CD4-positive, alpha-beta T cell treated with Interleukin-15 for 4 hours (primary cell): ENCODE measurements at places on chromosomes 5 and 9.

DNA sequence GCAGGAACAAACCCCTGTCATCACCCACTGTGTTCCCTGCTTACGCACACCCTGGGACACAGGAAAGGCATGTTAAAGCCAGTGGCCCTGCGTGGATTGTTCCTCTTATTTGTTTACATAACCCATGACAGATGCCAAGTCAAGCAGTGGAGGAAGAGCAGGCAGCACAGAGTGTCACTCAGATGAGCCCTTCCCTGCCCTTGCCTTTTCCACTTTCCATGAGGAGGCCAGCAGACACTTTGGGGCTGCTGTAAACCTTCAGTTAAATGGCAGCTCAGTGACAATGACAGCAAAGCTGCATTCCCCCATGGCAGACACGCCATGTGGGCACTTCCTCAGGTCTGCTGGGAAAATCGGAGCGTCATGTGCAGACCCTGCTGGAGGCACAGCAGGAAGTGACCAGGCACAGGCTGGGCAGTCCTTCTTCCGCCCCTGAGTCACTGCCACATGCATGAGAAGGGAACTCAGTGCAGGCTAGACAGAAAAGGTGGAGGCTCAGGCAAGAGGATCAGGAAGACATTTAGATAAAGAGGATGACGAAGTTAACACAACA lies 216.8 kb upstream of the PIK3R1 start:
- DNase-seq = no peak

DNA sequence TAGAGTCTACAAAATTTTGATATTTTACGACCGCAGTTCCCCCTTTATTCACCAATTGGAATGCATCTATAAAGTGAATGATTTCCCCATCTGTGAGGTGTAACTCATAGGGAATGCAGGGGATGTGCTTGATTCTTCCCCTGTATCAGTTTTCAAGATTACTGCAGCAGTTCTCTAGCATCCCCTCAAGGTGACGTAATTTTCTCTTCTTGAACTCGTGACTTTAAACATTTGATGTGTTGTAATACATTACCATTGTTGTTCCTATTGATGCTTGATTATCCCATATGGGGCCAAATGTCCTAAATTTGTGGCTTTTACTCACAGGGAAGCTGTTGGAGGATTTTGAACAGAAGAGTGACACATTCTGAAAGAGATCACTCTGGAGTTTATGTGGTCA lies 240.2 kb downstream of the CD180 start:
- no peak for DNase-seq

DNA sequence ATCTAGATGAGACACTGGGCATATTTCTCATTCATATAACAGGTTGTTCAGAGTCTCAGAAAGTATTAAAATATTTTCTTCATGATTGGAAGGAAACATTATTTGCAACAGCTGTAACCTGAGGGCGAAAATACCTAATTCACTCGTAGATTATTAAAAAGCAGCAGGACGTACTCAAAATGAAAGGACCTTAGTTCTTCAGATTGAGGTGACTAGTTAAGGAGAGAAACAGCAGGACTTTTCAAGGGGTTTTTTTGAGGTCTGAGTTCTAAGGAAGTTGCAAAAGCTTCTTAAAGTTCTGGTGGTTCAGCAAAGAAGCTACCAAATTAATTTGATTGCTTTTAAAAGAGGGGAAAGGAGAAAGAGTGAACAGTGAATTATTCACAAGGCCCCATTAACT lies 174.9 kb downstream of the TMEM161B start:
- no peak for DNase-seq

- DNase-seq = no peak
These were observed 6.8 kb downstream of the PHF19 start for GRCh38 chr9:120870206-120870605.

DNA sequence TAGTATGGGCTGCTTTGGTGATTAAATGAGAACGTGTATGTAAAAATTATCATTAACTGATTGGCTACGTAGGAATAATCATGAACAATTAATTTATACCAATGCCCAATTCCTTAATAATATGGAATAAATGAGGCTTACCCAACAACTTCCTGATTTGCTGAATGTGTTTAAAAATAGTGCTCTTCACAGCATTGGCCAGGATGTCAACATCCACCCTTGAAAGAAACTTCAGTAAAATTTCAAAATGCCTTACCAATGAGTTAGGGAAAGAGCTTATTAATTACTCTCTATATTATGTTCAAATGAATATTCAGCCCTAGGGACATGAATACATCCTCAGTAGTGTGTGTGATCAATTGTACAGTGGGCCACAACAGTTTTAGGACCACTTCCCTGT lies 401.4 kb downstream of the PSAT1 start:
- DNase-seq = no peak

- DNase-seq = no peak
These were observed 180.3 kb downstream of the SLCO4C1 start for GRCh38 chr5:102115736-102116135.

DNA sequence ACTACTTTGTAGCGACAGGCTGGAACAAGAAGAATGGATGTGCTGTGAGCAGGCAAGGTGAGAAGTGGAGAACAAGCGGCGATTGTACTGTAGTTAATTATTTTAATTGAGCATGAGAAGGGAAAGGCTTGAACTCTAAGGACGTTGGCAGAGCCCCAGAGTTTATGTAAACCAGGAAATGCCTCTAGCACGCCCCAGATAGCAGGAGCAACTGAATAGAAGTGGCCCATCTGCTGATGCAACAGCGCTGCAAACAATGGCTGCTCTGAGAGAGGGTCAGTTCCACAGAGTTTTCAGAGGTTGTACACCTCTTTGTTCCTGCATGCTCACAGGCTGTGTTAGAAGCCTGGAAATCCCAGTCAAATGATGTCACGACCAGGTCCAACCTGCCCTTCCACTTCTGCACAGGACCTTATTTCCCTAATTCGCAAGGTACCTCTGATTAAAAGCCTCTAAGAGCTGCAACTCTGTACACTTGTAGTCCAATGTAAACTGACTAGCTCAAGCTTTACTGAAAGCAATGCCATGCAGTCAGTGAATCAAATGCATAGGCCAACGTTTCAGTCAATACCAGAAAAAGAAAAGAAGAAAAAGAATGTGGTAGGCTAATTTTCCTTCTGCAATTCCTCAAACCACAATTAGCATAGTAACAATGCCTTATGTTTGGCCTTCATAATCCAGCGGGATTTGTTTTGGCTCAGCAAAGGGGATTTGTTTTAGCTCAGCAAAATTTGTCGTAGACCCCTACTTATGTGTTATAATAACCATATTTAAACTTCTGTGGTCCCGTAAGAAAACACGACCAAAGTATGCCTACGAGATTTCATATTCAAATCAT lies 119.6 kb upstream of the RETREG1 start:
- no peak for DNase-seq

- no peak for DNase-seq
These were observed 67.4 kb upstream of the ZNF618 start for GRCh38 chr9:113808391-113809358.
